Psoas muscle (tissue), 8 donors: ENCODE measurements at places on chromosomes 2 and 18. TPM values are rescaled to one million over a fixed set of nuclear protein-coding genes. Genes with fewer than 3 reads are reported as not detected.

The CDH19 gene
- 0.32 TPM for total RNA-seq

The CD8B2 gene
- not detected for total RNA-seq

DNA sequence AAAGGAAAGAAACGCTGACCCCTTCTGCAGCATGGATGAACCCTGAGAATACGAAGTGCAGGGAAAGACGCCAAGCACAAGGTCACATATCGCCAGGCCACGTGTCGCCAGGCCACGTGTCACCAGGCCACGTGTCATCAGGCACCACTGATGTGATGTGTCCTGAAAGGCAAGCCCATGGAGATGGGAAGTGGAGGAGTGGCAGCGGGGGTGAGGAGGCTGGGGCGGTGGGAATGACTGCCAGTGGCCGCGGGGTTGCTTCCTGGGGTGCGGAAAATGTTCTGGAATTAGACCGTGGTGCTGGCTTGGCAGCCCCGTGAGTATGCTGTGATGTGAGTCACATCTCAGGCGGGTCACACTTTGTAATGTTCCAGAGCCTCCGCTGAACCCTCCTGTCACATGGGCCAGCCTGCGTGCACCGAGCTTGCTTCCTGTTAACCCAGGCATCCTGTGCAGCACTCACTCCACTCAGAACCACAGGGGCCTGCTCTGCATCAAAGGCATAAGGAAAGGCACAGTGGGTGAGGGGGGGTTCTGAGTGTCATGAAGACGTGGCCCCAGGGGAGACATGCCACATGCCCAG is 39.0 kb downstream of the SLC66A2 start:
- H3K4me3 ChIP-seq, result no peak overlapping the region
- peaks cover 31% of the 10 kb centered on the region for H3K36me3 ChIP-seq
- H3K4me1 ChIP-seq, result peaks cover 4% of the 10 kb centered on the region
- peak; percentile 68 for DNase-seq

- H3K4me3 ChIP-seq, result no peak overlapping the region
- no peaks in the 10 kb centered on the region for H3K4me1 ChIP-seq
- H3K36me3 ChIP-seq, result no peaks in the 10 kb centered on the region
- H3K27me3 ChIP-seq, result no peaks in the 10 kb centered on the region
- no peak for DNase-seq
- no peak overlapping the region for H3K27ac ChIP-seq
Observed at GRCh38 chr2:170975127-170975942, 46.3 kb downstream of the GORASP2 start.

GRCh38 chr2:126916744-126917143 is 18.1 kb downstream of the TEX51 start:
- no peak for DNase-seq
- H3K27me3 ChIP-seq, result no peaks in the 10 kb centered on the region
- no peaks in the 10 kb centered on the region for H3K4me1 ChIP-seq
- H3K27ac ChIP-seq, result no peak overlapping the region

DNA sequence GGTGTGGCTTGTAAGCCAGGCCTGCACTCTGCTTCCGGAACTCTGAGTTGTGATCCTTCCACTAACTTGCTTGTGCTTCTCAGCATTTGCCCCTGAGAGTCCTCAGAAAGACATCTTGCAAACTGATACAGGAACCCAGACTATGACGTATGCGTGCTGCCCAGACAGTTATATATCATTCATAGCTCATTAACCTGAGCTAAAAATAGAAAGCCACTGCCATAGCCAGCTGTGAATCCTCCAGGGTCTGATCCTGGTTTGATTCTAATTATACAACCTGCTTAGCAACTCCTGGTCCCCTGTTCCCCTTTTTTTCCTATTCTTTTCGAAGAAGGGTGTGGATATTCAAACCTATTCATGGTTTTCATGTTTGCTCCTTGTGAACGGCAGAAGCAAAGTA is 63.7 kb downstream of the MARCHF4 start:
- H3K4me1 ChIP-seq, result peaks cover 11% of the 10 kb centered on the region
- no peak for DNase-seq
- no peak overlapping the region for H3K27ac ChIP-seq
- H3K27me3 ChIP-seq, result no peaks in the 10 kb centered on the region
- no peaks in the 10 kb centered on the region for H3K36me3 ChIP-seq

GRCh38 chr2:118658596-118659198 is 188.8 kb downstream of the EN1 start:
- no peak for DNase-seq
- H3K27ac ChIP-seq, result no peak overlapping the region
- no peaks in the 10 kb centered on the region for H3K4me1 ChIP-seq
- no peak overlapping the region for H3K4me3 ChIP-seq
- H3K36me3 ChIP-seq, result no peaks in the 10 kb centered on the region

GRCh38 chr2:199463708-199464605 is 6.2 kb upstream of the SATB2 start:
- no peak overlapping the region for H3K27ac ChIP-seq
- DNase-seq, result peak; percentile 60
- H3K4me1 ChIP-seq, result peaks cover 37% of the 10 kb centered on the region
- no peaks in the 10 kb centered on the region for H3K36me3 ChIP-seq
- peaks cover 45% of the 10 kb centered on the region for H3K27me3 ChIP-seq

GRCh38 chr2:101509499-101510284 is 34.8 kb upstream of the RFX8 start:
- H3K36me3 ChIP-seq, result no peaks in the 10 kb centered on the region
- no peaks in the 10 kb centered on the region for H3K27me3 ChIP-seq
- H3K27ac ChIP-seq, result no peak overlapping the region
- no peak overlapping the region for H3K4me3 ChIP-seq
- no peaks in the 10 kb centered on the region for H3K4me1 ChIP-seq

GRCh38 chr2:237511433-237511832 is 24.4 kb downstream of the MLPH start:
- peaks cover 27% of the 10 kb centered on the region for H3K4me1 ChIP-seq
- no peak for DNase-seq
- H3K27me3 ChIP-seq, result no peaks in the 10 kb centered on the region
